ENCODE measurements at places on chromosomes 7 and 10. TPM values are rescaled to one million over a fixed set of nuclear protein-coding genes. Genes with fewer than 3 reads are reported as not detected.

ARHGAP22 gene
- total RNA-seq = 2.1 TPM

ARHGEF5 gene
- 7.4 TPM for total RNA-seq

NXPH1 gene
- not detected for total RNA-seq

HGF gene
- total RNA-seq = 10.2 TPM

PRR15 gene
- total RNA-seq = 0.31 TPM

SEMA3A gene
- 16.1 TPM for total RNA-seq

EBLN1 gene
- total RNA-seq = not detected

CHCHD1 gene
- 18.7 TPM for total RNA-seq

RARRES2 gene
- 35.5 TPM for total RNA-seq

LLCFC1 gene
- total RNA-seq = not detected

OR13A1 gene
- total RNA-seq = not detected

PTN gene
- total RNA-seq = 85.1 TPM

PIP gene
- total RNA-seq = 11.3 TPM

TCERG1L gene
- 0.31 TPM for total RNA-seq

LRMDA gene
- total RNA-seq = 6.3 TPM

ZWINT gene
- 18.5 TPM for total RNA-seq

HOXA10 gene
- total RNA-seq = not detected

LBX1 gene
- total RNA-seq = 5.6 TPM

ZMIZ2 gene
- 9.6 TPM for total RNA-seq

PARD3 gene
- 129 TPM for total RNA-seq

GRID2IP gene
- total RNA-seq = 0.31 TPM

SFTPD gene
- 1.2 TPM for total RNA-seq

FAM25G gene
- not detected for total RNA-seq

ABCB4 gene
- total RNA-seq = 3.7 TPM

IRF5 gene
- 1.2 TPM for total RNA-seq

SLC39A12 gene
- not detected for total RNA-seq

PNLIP gene
- total RNA-seq = 1.8 TPM

HMX3 gene
- not detected for total RNA-seq

AKR1C2 gene
- 2.8 TPM for total RNA-seq

RBP4 gene
- total RNA-seq = 2.8 TPM

CLRN3 gene
- not detected for total RNA-seq

SFTPA1 gene
- total RNA-seq = not detected

CABCOCO1 gene
- 0.92 TPM for total RNA-seq

OR9A2 gene
- total RNA-seq = 0.41 TPM

LRRC61 gene
- 6.3 TPM for total RNA-seq

FAM25A gene
- 25.8 TPM for total RNA-seq

LRRC4 gene
- total RNA-seq = 0.41 TPM

NOS3 gene
- total RNA-seq = 7.0 TPM

IDI2 gene
- not detected for total RNA-seq

AKR1D1 gene
- total RNA-seq = not detected

ZNF736 gene
- total RNA-seq = 24.1 TPM

ACBD7 gene
- 1.0 TPM for total RNA-seq

ANKRD2 gene
- total RNA-seq = 29.7 TPM

PDE1C gene
- 9.9 TPM for total RNA-seq

CDHR1 gene
- 1.3 TPM for total RNA-seq

BTBD16 gene
- 0.41 TPM for total RNA-seq

HDAC9 gene
- total RNA-seq = 56.2 TPM

METTL27 gene
- 3.6 TPM for total RNA-seq

SLC26A3 gene
- total RNA-seq = not detected

SEMA4G gene
- 1.7 TPM for total RNA-seq

EPHB4 gene
- 49.1 TPM for total RNA-seq
